ENCODE measurements at places on chromosomes 16 and 17.

- DNase-seq: no peak
Measured at GRCh38 chr17:9037736-9038135, 16.4 kb downstream of the NTN1 start.

- no peak for DNase-seq
Measured at GRCh38 chr16:25625620-25626019, 66.1 kb upstream of the HS3ST4 start.

GRCh38 chr17:17445925-17446665, 30.7 kb upstream of the MED9 start:
- no peak for DNase-seq

DNA sequence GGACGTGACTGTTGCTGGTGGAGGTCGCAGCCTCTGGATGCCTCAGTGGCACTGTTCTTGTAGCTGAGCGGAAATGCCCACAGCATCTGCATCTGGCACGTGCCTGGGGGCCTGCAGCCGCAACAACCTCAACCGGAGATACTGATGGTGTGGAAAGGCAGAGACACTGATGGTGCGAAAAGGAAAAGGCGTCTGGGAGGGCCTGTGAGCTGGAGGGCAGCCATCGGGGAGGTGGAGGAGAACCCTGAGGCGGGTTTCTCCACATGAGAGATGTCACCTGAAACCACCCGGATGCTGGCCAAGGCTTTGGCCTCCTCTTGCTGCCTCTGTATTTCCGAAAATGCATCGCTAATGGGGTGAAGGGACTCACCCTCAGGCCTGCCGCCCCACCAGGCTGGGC, 284.8 kb upstream of the WSB1 start:
- DNase-seq: no peak

DNA sequence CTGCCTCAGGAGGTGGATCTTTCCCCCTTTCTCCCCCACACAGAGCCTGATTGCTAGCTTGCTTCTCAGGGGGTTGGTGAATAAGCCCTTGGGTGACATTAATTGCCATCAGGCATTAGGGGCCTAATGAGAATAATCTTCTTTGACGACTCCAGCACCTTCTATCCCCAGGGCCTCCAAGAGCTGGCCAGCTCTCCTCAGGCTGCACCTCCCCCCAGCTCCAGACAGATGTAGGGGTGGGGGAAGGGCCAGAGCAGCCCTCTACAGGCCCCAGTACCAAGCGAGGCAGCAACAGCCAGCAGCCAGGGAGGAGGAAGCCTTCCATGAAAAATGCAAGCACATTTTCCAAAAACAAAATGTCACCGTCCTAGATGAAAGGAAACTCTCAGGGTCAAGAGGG, 1.4 kb upstream of the TMEM132E start:
- no peak for DNase-seq

GRCh38 chr17:28057731-28058246, 15.3 kb downstream of the NLK start:
- DNase-seq: no peak

DNA sequence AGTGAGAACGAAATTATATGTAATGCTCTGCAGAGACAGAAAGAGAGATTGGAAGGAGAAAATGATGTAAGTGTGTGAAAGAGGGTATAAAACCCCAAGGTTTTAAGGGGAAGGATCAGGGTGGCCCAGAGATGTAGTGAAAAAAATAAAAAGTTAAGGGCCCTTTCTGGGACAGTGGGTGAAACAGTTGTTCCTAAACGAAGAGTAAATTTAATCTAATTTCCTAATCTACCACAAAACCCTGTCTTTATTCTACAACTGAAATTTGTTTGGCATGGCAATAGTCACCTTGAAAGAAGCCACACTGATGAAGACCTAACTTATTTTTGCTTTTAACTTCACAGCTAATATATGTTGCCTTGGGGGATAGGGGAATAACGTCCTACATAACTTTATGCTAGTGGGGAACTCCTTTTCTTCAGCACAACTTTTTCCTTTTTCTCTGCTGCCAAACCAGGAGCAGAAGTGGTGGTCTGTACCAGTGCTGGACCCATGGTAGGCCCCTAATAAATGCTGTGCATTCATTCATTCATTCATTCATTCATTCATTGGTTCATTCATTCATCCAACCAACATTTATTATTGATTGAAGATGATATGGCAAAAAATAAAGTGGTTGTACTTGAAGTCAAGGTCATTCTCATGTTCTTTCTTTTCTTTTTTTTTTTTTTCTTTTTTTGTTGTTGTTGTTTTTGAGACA, 25.4 kb downstream of the CALCOCO2 start:
- DNase-seq: no peak

DNA sequence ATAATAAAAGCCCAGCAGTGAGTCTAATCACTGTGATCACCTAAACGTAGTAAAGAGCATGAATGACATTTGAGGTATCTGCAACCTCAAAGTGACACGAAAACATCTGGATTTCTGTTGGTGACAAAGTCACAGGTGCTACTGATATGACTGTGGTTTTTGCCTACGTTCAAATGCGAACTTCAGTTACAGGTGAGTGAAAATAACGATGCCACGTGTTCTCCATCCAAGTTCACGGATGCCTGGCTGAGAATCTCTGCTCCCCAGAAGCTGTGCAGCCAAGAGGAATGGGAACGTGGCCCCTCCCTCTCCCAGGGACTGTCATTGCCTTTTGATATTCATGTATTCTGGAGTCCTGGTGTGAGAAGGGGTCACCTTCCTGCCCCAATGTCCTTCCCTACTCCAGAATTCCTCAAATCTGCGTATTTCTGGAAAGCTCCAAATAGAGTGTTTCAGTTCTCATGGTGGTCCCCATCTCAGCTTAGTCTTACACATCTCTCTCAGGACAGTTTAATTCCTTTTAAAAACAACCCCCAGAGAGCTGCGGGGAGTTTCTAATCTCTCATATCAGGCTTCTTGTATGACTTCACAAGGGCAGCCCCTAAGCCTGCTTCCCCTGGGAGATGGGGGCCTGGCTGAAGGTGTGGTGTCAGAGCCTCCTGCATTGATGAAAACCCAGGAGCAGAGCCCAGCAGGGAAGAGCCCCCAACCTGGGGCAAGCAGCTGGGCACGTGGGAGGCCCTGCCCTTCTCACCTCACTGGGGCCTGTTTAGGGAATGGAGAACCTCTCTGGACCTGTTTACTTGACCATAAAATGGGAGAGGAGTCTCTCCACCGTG, 25.8 kb downstream of the PIK3R5 start:
- no peak for DNase-seq

- DNase-seq: peak; percentile 24
Measured at GRCh38 chr17:17032131-17032692, 10.0 kb upstream of the MPRIP start.

DNA sequence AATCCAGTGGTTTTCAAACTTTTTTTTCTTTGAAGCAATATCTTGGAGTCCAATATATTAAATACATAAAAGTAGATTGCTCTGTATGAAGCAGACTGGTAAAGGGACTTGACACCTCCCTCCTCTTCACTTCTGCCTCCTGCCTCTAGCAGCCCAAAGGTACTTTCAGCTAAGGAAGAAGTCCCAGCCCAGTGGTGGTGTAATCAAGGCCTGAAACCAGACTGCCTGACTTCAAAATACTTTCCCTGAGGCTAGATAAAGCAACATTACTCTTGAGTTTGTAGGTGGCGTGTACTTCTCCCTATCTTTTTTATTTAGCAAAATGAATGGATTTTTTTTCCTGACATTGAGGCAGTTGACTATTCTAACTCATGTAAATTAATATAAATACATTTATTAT, 122.4 kb upstream of the TMEM97 start:
- no peak for DNase-seq

DNA sequence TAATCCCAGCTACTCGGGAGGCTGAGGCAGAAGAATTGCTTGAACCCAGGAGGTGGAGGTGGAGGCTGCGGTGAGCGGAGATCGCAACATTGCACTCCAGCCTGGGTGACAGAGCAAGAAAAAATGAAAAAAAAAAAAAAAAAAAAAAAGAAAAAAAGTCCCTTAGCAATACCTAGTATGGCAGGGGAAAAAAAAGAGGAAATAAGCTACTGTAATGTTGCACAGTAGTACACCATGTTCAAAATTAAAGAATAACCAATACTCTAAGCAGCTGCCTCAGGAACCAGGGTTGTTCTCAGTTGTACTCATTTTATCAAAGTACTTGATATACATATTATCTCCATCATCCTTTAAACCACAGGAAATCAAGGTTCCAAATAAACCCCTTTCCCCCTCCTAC, 17.3 kb upstream of the TXNDC11 start:
- DNase-seq: no peak

- no peak for DNase-seq
Measured at GRCh38 chr16:85582229-85582991, 30.7 kb upstream of the GSE1 start.

DNA sequence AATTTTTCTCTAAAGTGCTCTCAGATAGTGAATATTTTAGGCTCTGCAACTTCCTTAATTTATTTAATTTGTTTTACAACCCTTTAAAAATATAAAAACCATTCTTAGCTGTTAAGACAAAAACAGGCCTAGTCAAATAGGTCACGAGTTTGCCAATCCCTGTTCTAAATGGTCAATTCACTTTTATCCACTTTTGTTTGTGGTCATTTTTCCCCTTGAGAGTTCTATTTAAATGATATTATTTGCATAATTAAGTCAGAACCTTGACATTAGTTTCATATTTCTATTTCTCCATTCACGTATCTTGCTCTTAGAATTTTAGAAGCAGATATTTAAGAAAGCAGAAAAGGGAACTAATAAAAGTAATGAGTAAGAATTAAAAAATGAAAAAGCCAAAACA, 4.0 kb downstream of the AMFR start:
- DNase-seq: no peak
